ENCODE measurements at places on chromosomes 3 and 15.

DNA sequence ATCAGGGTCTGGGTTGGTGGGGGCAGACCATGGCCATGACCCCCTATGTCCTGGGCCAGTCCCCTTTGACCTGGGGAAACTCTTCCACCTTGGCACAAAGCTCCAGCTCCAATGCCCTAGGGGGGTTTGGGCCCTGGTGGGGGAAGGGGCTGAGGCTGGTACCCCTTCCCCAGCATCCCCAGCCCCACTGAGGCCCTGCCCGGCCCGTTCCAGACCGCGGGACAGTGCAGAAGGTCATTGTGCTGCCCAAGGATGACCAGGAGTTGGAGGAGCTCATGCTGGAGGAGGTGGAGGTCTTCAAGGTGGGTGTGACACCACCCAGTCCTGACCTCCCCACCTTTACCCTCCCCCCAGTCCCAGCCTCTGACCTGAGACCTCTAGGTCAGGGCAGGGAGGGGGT, 6.2 kb upstream of the GNAT1 start:
- no peak for DNase-seq

DNA sequence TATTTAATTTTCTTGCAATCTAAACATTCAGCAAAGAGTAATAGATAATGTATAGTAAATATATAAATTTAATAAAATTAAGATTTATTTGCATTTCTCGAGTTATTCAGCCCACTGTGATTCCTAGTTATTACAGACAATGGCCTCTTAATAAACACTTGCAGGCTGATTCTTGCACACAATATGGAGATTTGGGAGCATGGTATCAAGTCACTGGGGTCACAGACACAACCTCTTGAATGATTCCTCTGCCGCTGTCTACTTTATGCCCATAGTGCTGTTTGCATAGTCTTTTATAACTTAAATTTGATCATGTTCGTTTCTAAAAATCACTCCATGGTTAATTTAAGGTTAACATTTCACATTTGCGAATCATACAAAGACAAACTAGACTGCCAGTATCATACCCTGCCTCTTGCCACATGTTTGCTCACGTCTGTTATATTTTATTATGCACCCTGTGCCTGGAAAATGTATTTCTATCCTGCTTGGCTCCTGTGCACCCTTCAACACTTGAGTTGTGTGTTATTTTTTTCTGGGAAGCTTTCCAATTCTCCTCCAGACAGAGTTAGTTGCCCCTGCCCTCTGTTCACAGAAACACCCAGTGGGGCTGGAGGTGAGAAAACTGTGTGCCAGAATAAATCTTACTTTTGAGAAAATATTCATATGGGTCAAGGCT, 206.3 kb upstream of the ROBO1 start:
- DNase-seq = no peak

DNA sequence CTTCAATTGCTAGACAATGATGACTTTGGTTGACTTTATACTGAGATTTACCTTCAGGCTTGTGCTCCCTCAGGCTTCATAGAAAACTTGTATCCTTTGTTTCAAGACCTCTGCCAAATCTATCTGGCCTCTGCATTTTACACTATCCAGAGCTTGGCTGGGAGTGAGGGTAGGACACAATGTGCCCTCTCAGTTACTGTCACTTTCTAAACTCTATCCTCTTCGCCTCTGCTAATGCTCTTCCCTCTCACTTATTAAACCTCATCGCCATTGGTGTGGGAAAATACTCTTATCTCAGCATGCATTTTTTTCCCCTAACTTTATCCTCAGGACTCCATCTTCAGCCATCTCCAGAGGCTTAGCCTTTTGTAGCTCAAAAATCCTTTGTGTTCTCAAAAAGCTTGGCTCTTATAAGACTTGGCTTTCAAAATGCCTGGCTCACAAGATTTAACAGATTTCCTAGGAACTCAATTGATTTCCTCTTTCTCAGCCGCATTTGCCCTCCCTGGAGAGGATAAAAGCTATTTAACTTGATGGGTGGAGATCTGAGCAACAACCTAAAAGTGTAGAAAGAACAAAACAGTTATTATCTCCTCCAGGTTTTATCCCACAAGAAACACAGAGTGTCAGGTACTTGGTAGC, 28.3 kb downstream of the SUCNR1 start:
- no peak for DNase-seq

DNA sequence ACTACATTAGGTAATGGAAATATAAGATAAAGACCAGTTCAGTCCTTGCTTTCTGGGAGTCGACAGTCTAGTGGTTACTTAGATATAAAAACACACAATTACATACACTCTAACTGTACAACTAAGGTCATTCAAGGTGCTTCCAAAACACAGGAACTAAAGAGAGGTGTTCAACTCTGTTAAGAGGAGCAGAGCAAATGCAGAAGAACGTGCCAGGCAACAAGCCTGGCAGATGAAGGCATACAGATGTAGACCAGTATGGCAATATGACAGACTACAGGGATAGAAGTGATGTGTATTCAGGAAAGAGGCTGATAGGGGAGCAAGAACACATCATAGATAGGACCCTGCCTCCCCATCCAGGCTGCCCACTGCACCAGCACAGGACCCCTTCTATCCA, 78.3 kb downstream of the CBLB start:
- no peak for DNase-seq

GRCh38 chr15:25439369-25439836, 579 bp upstream of the UBE3A start:
- no peak for DNase-seq

DNA sequence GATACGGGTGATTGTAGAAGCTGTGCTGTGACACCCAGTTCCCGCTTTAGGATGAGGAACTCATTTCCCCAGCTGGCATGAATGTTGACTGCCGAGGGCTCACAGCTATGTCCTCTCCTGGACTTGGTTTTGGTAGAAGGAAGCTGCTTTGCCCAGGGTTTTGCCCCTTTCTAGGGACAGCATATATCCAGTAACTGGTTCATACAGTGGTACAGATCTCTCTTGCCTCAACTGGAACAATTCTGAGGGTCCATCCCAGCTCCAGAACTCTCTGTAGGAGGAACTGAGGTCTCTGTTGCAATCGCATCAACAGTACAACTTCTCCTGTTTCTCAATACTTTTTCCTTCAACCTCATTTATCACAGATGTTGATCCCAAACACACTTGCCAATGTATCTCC, 54.5 kb upstream of the FNDC3B start:
- no peak for DNase-seq

DNA sequence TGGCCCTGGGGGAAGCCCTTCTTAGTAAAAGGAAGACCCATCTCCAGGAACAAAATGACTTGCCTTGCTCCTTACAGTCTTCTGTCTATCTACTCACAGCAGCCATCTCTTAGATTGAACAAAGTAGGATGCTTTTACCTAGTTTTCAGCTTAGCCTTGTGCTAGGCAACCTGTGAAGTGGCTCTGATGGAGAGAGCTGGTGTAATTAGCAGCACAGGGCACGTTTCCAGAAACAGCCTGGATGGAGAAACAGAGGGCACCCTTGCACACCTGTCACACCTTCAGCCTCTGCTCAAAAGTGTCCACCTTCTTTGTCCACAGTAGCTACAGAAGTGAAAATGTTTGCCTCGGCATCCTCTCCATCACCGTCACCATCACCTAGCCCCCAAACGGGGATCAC, 292.9 kb downstream of the RORA start:
- no peak for DNase-seq

DNA sequence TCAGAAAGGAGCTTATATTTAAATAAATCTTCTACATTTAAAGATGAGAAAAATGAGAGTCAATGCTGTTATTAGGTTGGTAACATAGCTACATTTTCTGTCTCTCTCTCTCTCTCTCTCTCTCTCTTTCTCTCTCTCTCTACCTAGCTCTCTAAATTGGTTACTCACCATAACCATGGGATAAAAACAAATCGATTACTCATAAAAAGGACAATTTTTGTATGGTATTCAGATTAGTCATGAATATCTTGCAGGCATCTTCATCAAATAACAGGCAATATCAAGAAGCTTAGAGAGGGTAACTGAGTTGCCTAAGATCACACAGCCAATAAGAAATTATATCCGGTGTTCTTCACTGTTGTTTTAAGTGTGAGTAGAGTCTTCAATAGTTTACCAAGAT, 81.8 kb upstream of the ALCAM start:
- no peak for DNase-seq

- DNase-seq = no peak
These were observed 61.5 kb upstream of the GOLIM4 start for GRCh38 chr3:168157099-168157700.
